Spleen (tissue), 13 donors: ENCODE measurements at places on chromosomes 1 and 21.

GRCh38 chr1:24868016-24868875 lies 61.8 kb downstream of the RUNX3 start:
- DNase-seq, result no peak

DNA sequence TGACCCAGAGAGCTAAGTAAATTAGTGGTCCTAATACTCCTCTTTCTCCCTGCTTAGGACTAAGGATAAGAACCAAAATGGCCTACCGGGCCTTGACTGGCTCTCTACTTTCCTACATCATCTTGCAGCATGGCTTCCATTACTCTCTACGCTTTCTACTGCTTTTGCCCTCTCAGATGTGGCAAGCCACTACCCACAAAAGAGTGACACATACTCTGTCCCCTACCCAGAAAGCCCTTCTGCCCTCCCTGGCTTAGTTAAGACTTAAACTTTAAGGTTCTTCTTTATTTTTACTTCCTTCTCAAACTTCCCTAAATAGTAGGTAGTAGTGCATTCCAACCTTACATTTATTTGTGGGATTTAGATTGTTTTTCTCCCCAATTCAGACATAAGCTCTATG lies 228.1 kb downstream of the TPR start:
- DNase-seq, result no peak

DNA sequence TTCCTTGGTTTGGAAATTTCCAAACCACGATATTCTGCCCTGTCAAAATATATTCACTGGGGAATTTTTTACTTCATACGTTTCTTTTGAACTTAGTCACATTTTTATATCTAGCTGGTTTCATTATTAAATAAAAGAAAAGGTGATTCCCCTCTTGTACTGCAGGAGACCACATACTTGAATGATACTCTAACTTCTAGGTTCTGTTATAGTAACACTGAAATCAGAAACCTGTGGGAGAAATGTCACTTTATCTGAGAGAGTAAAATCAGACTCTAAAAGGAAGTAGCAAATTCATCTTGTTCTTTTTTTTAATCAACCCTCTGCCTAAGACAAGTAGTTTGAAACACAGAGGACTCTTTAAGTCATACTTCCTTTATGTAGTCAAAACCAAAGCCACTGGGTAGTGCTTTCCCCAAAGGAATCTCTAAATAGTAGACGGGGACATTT lies 34.4 kb downstream of the MRPL39 start:
- no peak for DNase-seq

- no peak for DNase-seq
These were observed 28.3 kb downstream of the TTC3 start for GRCh38 chr21:37101384-37101783.

DNA sequence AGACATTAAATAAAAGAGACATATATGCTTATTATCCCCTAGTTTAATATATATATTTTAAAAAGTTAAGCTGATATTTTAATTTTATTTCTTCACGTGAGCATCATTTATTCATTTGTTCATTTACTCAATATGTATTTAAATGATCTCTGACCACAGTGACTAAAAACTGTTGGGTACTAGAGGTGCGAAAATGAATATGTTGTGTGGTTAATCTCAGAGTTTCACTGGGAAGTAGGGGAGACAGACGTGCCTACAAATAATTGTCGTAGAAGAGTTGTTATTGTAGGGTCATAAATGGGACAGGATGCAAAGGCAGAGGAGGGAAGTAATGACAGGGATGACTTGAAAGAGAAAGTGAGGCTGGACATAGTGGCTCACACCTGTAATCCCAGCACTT lies 213.0 kb upstream of the CACYBP start:
- DNase-seq, result no peak

DNA sequence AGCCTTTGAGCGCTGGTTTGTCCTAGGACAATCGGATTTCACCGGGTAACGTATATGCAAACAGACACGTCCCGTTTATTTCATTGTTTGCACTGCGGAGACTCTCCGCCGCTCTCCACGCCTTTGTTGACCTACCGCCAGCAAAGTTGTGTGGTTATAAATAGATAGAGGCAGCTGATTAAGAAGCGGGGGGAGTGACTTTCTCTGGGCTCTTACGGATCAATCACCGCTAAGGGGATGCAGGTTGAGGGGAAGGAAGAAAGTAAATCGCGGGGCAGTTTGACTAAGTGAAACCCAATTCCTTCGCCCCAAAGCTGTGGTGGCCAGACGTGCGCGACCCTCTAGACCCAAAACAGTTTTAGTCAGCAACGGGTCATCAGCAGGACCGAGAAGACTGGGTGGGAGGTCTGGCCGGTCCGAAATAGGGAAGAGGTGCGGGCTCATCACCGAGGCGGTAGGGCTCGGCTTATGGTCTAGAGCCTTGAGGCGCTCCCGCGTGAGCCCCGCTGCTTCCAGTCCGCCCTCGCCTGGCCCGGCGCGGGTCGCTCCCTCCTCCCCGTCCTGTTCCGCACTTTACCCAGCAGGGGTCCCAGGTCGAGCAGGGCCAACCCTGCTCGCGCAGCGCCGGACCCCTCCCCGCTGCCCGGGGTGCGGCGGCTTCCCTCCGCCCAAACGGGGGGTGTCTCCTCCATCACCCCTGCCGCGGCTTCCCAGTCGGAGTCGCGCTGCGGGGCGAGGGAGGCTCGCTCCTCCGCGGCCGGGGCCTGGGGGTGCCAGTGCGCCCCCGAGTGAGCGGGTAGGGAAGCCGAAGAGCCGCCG lies 120.8 kb upstream of the RRP15 start:
- peak; percentile 72 for DNase-seq

GRCh38 chr1:143680304-143680703 lies 291.5 kb downstream of the FAM72C start:
- DNase-seq, result no peak

DNA sequence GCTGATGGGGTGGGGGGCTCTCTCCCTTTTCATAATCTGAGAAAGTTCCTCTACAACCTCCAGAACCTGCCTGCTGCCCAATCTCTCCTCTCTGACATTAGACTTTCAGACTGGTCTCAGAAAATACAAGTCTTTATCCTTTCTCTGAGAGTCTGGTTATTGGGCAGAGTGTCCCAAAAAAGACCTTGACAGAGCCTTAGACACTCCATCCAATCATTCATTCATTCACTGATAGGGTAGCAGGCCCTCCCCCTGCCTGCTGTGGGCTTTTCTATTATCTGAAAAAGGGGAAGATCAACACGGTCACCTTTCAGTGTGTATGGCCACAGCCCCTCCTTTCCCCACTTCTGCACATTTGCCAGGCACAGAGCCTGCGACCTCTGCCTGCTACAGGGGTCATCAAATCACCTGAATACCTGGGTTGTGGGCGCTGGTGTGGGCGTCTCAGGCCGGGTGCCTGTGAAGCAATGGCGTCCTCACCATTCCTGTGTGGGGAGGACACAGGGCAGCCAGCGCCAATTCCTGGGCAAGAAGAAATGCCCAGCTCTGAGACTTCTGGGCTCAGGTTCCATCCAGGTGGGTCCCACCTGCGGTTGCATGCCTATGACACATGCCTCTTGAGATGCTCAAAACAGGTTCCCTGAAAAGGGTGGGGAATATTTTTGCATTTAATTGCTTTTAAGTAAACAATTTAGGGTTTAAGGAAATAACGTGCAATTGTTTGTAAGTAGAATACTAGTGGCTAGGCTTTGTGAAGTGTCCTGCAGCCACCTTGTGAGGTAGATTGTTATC lies 52.8 kb downstream of the ELK4 start:
- peak; percentile 35 for DNase-seq

DNA sequence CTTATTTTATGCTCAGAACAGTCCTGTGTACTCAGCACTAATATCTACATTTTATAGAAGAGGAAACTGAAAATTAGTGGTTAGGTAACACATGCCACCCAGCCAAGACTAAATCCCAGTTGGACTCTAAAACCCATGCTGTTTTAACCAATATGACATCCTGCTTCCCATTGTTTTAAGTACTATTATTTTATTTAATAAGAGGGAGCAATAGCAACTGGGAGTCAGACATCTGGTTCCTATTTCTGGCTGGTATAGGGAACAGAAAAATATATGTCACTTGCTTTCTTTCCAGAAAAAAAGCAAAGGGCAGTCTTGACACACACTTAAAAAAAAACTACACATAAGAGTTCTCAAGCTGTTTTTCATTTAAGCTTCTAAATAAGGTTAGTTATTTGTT lies 11.9 kb downstream of the KLHL12 start:
- no peak for DNase-seq

DNA sequence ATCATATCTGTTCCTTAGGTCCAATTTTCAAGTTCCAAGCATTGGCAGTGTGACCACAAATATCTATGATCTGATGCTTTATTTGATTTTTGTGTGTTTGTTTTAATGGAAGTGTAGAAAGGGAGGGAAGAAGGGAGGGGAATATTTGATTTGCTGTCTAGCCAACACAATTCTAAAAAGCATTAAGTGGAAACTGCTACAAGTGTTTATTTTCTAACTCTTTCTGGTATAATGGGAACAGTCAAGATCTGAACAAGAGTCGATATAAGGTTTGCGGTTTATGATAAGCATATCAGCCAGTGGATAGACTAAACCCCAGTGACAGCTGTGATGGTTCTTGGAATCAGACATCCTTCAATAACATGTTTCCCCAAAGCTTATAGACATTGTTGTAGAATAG lies 267.8 kb upstream of the SNX7 start:
- DNase-seq, result no peak

GRCh38 chr1:19209439-19209989 lies 552 bp downstream of the UBR4 start:
- no peak for DNase-seq

DNA sequence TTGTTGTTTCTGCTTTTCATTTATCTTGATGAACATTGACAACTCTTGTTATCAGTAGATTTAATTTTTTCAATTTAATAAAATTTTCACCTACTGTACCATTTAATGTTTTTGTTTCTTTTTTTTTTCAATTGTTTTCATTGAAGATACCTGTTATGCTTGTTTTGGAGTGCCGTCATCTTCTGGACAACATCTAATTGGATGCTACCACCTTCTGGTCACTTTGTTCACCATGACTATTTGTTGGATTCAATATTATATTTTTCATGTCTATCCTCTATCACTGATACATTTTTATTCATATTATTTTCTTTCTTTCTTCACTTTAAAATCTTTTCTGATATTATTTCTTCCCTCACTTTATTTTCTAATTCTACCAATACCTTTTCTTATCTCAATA lies 14.0 kb downstream of the KRTAP21-2 start:
- DNase-seq, result no peak

DNA sequence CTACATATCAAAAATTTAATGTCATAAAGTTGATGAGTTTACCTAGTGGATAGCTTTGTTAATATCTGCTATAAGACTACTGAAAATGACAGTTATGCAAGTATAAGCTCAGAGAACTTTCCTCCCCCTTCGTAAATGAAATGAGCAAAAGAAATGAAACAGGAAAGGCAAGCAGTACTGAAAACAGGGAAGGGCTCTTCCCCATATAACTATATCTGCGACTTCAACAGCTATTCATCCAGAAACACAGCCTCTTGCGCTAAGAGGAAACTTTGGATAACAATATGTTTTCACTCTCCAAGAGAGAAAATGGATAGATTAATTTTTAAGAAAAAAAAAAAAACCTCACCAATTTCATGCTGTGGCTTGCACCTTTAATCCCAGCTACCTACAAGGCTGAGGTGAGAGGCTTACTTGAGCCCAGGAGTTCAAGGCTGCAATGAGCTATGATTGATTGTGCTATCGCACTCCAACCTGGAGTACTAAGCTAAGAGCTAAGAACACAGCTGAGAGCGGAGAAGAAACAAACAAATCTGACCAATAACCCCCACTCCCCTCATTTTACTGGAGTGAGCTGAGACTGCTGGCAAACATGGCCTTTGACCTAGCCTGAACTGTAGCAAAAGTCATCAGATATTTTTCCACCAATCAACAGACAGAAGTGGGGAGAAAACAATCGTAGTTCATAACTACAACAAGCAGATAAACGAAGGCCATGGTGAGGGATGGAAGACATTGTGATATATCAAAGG lies 29.0 kb downstream of the METTL18 start:
- no peak for DNase-seq

DNA sequence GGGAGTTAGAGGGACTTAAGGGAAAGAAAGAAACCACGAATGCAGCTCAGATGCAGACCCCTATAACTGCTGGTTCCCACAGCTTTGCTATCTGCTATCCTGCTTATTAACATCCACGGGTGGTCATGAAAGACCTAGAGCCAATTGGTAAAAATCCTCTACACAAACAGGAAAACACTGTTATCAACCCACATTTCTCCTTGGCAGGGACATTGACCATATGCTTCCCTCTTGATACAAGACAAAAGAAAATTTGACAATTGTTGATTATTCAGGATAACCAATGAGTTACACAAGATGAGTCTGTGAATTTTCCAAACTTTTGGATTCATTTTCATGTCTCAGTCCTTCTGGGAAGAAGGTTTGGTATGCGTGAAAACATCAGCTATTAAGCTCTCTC lies 90.4 kb downstream of the TIAM1 start:
- DNase-seq, result no peak

- no peak for DNase-seq
These were observed 28.2 kb upstream of the CTSK start for GRCh38 chr1:150836129-150836773.

DNA sequence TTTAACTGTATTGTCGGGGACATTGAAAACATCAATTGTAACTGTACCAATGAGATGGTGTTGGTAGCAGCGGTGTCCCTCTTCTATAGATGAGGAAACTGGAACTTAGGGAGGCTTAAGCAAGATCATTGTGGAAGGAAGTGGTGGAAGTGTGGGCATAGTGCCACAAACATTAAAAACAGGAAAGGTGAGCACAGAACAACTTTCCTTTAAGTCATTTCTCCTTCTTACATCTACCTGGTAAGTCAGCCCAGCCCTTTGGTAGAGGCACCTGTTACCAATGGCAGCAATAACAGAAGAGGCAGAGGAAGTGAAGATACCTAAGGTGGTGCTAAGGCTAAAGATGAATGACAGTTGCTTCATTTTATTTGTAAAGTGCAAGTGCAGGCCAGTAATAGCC lies 12.0 kb upstream of the CTSS start:
- DNase-seq, result no peak

DNA sequence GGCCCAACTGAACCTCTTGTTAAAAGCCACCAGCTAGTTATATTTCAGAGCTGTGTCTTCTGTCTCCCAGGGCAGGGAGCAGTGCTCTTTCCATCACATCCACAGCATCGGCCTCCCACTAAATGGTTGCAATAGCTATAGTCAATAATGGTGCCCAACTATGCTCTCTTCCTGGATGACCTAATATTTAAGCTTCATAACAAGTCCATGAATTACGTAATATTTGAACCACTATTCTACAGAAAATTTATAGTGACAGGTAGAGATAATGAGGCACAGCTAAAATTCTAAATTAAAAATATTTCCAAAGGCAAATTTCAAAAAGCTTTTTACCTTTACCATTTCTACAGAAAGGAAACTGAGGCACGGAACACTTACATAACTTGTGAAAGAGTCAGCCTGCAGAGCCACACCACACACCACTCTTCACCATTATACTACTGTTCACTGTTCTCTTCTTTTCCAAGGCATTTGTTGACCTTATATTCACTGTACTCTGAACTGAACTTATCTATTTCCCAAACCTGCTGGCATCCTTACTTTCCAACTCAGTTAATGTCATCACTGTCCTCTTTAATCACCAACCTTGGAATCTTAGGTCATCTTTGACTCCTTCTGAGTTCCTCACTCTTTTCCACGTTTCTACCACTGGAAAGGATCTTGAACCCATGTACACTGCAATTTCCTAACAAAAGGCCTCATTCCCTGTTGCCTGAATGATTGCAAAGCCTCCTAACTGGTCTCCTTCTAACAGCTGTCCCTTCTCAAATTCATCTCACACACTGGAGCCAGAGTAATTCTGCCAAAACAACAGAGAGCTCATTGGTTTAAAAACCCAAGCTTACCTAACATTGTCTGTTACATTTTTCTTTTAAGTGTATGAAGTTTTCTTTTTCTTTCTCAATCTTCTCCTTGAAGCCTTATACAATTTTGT lies 85.5 kb downstream of the DDAH1 start:
- DNase-seq, result no peak

GRCh38 chr1:157523774-157524493 lies 28.4 kb downstream of the FCRL5 start:
- no peak for DNase-seq
